Amygdala (tissue), 56 donors: ENCODE measurements at places on chromosomes 3 and 15.

DNA sequence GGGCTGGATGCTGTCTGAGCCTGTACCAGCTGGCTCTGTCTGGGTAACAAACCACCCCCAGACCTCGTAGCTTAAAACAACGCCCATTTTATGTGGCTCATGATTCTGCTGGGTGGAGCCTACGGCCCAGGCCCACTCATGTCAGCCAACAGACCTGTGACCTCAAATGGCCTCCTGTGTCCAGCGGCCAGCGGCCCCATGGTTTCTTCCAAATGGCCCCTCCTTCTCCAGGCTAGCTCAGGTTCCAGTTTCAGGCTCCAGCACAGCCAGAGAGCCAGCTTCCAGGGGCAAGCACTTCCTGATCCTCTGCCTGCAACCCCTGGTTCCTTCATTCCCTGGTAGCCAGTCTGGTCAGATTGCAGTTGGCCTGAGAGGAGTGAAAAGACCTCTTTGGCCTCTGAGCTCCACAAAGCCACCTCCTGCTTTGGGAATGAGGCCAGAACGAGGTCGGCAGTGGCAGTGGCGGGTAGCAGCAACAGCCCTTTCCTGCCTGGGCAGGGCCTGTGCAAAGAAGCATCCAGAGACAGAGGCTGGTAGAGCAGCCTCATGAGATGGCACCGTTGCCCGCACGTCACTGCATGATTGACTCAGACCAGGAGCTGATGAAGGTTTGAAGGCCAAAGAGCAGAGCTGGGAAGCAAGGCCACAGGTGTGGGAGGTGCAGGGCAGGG, 21.0 kb upstream of the PLXNA1 start:
- DNase-seq, result no peak

GRCh38 chr3:59286791-59287531, 237.1 kb upstream of the CFAP20DC start:
- DNase-seq, result no peak

GRCh38 chr15:64687688-64688087, 87.7 kb downstream of the RBPMS2 start:
- DNase-seq, result no peak

DNA sequence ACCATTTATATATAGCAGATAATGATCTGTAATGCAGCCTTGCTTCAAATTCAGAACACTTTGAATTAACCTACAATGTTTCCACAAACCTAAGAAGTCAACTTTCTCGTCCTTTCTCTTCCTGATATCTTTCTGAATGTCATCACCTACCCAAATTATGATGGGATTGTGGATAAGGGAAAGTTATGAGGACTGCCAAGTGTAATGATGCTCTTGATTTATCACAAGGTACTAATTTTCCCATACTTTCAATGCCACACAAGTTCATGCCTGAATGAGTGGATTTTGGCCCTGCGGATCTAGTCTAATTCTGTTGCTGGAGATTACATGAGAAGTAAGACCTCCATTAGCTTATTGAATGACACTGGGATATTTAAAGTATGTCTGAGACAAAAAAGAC, 82.6 kb upstream of the NANOGP8 start:
- no peak for DNase-seq

GRCh38 chr3:7166460-7166859, 305.5 kb downstream of the GRM7 start:
- DNase-seq, result no peak

DNA sequence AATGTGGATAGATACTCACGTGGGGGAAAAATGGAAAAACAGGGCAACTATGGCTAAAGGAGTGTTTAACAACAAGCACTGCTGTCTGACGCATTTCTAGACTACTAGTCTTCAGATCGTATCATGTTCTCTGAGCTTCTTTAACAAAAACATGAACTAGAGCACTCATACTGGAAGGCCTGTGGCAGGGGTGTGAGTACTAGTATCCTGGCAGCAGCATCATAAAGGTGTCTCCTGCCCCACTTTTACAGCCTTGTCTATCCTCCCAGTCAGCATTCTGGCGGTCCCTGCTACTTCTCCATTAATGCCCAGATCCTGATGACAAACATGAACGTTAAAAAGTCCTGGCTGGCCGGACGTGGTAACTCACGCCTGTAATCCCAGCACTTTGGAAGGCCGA, 4.0 kb downstream of the FMN1 start:
- no peak for DNase-seq
